ENCODE measurements at places on chromosomes 2 and 18. TPM values are rescaled to one million over a fixed set of nuclear protein-coding genes. Genes with fewer than 3 reads are reported as not detected.

DNA sequence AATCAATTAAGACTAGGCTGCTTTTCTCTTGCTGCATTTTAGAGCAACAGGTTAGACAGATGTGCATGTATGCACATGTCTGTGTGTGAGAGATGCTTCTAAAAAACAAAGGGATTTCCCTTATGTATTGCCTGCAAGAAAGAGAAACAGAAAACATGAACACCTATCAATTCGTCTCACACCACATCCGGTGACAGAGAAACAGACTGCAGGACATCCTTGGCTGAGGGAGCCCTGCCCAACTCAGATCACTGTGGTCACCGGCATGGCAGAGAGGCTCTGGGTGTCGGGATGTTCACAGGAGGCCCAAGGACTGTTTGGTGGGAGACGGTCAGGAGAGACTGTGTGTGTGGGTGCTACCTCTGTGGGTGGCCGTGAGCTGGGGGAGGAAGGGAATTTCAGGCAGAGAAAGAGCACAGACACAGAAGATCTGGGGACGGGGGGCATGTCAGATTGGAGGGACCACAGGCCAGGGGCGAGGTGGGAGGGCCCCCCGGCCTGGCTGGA lies 24.9 kb downstream of the FHL2 start:
- H3K4me3 ChIP-seq: no peak overlapping the region
- no peaks in the 10 kb centered on the region for H3K27me3 ChIP-seq
- DNase-seq: peak; percentile 58
- H3K27ac ChIP-seq: peak overlapping the region; percentile 68
- peaks cover 31% of the 10 kb centered on the region for H3K36me3 ChIP-seq

DNA sequence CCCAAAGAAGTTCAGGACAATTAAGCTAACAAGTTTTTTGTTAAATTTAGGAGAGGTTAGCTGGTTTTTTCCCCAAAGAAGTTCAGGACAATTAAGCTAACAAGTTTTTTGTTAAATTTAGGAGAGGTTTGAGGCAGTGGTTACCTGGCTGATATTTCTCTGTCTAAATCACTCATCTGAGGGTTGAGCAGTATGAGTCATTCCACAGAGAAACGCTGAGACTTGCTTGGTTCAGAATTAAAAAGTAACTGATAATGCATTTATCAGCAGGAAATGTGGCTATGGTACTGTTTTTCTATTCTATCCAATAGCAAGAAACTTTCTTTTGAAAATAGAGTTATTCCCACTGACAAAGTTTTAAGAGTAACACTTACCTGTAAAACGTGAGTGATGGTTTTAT lies 22.8 kb upstream of the KIDINS220 start:
- H3K4me1 ChIP-seq: no peaks in the 10 kb centered on the region
- H3K27ac ChIP-seq: no peak overlapping the region
- DNase-seq: no peak
- no peaks in the 10 kb centered on the region for H3K36me3 ChIP-seq

DNA sequence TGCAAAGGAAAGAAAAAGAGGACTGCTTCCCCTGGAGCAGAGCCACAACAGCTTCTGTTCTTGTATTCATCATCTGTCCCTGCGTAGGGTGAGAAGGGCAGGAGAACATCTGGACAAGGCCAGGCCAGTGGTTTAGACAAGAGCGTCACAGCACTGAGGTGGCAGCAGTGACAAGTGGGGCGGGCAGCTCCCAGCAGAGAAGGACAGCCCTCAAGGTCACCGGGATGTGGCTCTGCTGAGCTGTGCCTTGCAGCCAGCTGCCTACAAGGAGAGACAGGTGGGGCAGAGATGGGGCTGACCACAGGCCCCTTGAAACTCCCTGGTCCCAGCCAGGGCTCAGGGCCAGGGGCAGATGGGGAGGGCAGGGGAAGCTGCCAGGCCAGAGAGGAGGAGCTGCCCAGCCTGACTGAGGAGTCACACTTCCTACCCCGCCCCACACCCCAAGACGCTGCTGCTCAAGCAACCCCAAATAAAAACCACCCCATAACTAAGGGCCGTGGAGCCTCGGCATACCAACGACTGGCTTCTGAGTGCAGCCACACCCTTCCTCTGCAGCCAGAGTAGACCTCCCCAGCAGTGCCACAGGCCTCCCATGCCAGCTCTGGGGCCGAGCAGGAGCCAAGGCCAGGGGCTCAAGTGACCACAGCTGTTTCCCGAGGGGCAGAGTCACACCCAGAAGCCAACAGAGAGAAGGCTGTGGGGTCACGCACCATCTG lies 5.4 kb downstream of the RAB11FIP5 start:
- peak overlapping the region; percentile 42 for H3K27ac ChIP-seq
- H3K27me3 ChIP-seq: no peaks in the 10 kb centered on the region
- no peak for DNase-seq
- H3K4me1 ChIP-seq: no peaks in the 10 kb centered on the region

- H3K4me1 ChIP-seq: no peaks in the 10 kb centered on the region
- DNase-seq: no peak
- H3K4me3 ChIP-seq: no peak overlapping the region
- no peaks in the 10 kb centered on the region for H3K36me3 ChIP-seq
Measured at GRCh38 chr18:42230636-42231035, 275.6 kb downstream of the PIK3C3 start.

- H3K27me3 ChIP-seq: no peaks in the 10 kb centered on the region
- no peak overlapping the region for H3K27ac ChIP-seq
- no peak overlapping the region for H3K4me3 ChIP-seq
- no peak for DNase-seq
- H3K4me1 ChIP-seq: no peaks in the 10 kb centered on the region
Measured at GRCh38 chr18:47422524-47422923, 171.1 kb upstream of the SKOR2 start.

DNA sequence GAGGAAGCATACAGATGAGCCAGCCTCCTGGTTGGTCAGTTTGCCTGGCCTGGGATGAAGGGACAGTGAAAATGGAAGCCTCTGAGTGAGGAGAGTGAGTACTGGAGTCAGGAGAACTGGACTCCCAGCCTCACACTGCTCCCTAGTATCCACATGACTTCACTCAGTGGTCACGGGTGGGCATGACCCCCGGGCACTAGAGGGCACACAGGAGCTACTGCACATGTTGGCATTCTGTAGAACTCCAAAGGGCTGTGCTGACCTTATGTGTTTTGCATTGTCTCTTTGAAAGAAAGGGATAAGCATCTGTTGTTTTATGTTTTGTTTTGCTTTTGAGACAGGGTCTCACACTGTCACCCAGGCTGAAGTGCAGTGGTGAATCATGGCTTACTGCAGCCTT lies 23.7 kb downstream of the NCAPH start:
- no peak overlapping the region for H3K4me3 ChIP-seq
- H3K27ac ChIP-seq: no peak overlapping the region
- DNase-seq: no peak
- H3K27me3 ChIP-seq: no peaks in the 10 kb centered on the region
- no peaks in the 10 kb centered on the region for H3K36me3 ChIP-seq
- peaks cover 3% of the 10 kb centered on the region for H3K4me1 ChIP-seq

DNA sequence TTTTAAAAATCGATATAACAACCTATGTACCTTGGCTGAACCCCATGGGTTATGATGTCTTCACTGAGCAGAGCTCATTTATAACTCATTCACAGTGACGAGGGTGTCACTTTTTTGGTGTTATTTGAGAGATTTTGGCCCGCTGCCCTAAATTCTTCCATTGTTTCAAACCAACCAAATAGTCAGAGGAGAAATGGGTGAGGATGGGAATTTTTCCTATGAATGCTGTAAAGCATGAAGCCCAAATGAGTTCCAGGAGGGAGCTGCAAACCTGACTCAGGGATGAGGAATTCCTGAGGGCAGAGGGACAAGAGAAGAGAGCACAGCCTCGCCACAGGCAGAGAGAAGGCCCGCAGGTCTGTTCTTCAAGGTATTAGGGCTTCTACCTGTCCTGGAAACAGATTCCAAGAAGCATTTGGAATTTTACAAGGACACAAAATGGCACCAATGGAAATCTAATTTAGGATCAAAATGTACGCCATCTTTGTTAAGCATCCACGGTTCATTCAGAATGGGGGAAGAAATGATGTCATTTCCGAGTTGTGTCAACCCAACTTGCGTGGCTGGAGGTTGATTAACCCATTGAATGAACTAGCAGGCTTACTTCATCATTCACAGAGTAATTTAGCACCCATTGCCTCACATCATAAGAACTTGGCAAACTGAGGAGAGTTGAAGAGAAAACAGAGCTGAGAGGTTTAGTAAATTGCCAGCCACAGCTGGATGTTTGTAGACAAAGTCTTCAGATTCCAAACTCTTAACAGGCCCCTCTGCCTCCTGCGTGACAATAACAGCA lies 133.5 kb downstream of the LAMA3 start:
- no peaks in the 10 kb centered on the region for H3K27me3 ChIP-seq
- no peak overlapping the region for H3K27ac ChIP-seq
- H3K36me3 ChIP-seq: no peaks in the 10 kb centered on the region
- peaks cover 24% of the 10 kb centered on the region for H3K4me1 ChIP-seq
- H3K4me3 ChIP-seq: no peak overlapping the region
- DNase-seq: no peak

DNA sequence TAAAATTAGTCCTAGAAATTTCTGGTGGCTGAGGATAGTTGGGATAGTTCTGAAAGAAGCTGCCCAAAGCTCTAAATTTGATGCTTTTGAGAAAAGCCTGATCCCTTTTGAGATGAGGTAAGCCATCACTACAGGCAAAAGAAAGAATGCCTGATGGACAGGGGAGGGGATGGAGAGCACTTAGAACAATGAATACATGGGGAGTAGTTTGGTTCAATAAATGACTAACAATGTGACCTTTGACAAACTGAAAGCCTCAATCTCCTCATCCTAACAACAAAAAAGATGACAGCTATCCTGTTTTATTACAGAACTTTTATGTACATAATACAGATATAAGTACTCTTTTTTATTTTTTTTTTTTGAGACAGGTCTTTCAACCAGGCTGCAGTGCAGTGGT lies 42.7 kb downstream of the GFPT1 start:
- H3K36me3 ChIP-seq: peaks cover 88% of the 10 kb centered on the region
- H3K4me1 ChIP-seq: no peaks in the 10 kb centered on the region
- H3K27me3 ChIP-seq: no peaks in the 10 kb centered on the region
- DNase-seq: no peak

- DNase-seq: no peak
- no peaks in the 10 kb centered on the region for H3K36me3 ChIP-seq
- no peaks in the 10 kb centered on the region for H3K27me3 ChIP-seq
- no peak overlapping the region for H3K27ac ChIP-seq
Measured at GRCh38 chr2:125721072-125721721, 934.8 kb upstream of the GYPC start.

DNA sequence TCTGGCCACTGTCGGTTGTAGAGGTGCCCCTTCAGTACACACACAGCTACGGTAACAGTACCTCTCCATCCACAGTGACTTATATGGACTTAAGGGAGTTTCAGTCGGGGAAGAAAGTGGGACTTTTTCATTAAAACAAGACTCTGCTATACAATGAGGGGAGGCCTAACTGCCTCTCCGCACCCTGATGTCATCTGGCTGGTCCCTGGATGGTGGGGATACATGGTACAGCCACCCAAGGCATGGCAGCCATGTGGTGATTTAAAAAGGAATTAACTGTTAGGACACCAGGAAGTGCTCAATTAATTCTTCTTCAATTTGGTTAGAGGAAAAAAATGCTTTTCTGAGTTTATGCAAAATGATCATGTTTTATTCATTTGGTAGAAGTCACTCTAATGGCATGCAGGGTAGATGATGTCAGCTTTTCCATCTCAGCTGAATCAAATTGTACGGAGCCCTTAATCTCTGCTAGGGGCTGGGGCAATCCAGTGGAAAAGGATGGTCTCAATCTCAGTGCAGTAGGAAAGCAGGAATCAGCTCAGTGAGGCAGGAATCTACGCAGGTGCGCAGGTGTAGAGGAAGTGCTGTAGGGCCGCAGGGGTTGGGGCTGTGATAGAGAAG lies 243.9 kb downstream of the PRKCE start:
- H3K36me3 ChIP-seq: no peaks in the 10 kb centered on the region
- no peaks in the 10 kb centered on the region for H3K4me1 ChIP-seq
- no peak overlapping the region for H3K4me3 ChIP-seq
- DNase-seq: no peak
- H3K27ac ChIP-seq: no peak overlapping the region

GRCh38 chr2:70904371-70905216 lies 31.1 kb upstream of the ATP6V1B1 start:
- peaks cover 32% of the 10 kb centered on the region for H3K4me1 ChIP-seq
- H3K4me3 ChIP-seq: no peak overlapping the region
- peaks cover 19% of the 10 kb centered on the region for H3K27me3 ChIP-seq
- no peaks in the 10 kb centered on the region for H3K36me3 ChIP-seq

DNA sequence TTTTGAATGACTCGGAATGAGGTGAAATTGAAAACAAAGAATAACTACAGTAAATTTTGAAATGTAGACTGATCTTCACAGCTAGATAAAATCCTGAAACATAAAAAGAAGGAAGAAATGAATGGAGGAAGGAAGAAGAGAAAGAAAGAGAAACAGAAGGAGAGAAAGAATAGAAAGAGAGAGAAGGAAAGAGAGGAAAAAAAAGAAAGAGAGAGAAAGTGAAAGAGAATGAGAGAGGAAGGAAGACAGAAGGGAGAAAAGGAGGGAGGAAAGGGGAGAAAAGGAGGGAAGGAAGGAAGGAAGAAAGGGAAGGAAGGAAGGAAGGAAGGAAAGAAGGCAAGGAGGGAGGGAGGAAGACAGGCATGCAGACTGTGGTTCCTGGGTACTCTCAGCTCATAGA lies 982.6 kb downstream of the BCL11A start:
- no peak overlapping the region for H3K4me3 ChIP-seq
- H3K4me1 ChIP-seq: no peaks in the 10 kb centered on the region
- no peak overlapping the region for H3K27ac ChIP-seq
- no peak for DNase-seq
- no peaks in the 10 kb centered on the region for H3K36me3 ChIP-seq
- no peaks in the 10 kb centered on the region for H3K27me3 ChIP-seq

DNA sequence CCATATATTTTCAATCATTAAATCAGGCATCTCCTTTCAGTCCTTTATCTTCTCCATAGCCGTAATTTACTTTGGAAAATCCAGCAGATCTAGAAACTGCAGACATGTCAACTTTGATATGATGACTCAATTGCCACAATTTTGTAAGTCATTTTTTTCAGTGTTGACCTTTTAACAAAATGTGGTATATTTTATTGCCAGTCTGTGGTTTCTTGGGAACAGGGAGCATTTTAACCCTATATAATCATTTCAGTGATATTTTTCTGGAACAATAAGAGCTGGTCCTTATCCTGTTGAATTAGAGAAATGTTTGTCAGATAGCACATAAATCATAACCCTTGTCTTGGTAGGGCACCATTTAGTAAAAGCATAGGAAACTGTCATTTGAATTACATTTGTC lies 90.9 kb upstream of the UBXN4 start:
- no peaks in the 10 kb centered on the region for H3K4me1 ChIP-seq
- H3K27me3 ChIP-seq: no peaks in the 10 kb centered on the region
- DNase-seq: no peak
- peaks cover 20% of the 10 kb centered on the region for H3K36me3 ChIP-seq

DNA sequence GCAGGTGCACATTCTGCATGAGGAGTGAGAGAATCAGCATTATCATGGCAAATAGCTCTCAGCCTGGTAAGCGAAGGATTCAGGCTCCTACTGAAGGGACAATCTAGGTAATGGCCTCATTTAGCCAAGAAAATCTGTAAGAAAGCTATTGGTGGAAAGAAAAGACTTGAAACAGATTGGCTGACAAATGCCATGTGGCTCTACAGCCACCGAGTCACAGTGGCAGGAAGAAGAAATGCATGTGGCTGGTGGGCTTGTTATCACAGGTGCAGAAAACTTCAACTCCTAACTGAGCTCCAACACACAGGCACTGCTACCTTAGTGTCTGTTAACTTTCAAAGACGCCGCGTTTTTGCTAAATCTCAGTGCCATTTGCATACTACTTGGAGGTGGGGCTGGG lies 60.6 kb upstream of the REV1 start:
- H3K4me3 ChIP-seq: no peak overlapping the region
- H3K36me3 ChIP-seq: peaks cover 19% of the 10 kb centered on the region
- no peaks in the 10 kb centered on the region for H3K27me3 ChIP-seq
- no peak overlapping the region for H3K27ac ChIP-seq
- no peak for DNase-seq
- H3K4me1 ChIP-seq: no peaks in the 10 kb centered on the region

The ACMSD gene
- not detected for total RNA-seq

The HOXD13 gene
- total RNA-seq: not detected

The CNGA3 gene
- not detected for total RNA-seq

The SNORC gene
- 0.30 TPM for total RNA-seq

The SRD5A2 gene
- total RNA-seq: not detected
